ENCODE measurements at places on chromosomes 5 and 9.
A peak's percentile ranks its signal among the peaks of the same experiment; 100 is the strongest.

GRCh38 chr5:136011414-136012001 lies 17.3 kb upstream of the TGFBI start:
- no peak for DNase-seq

DNA sequence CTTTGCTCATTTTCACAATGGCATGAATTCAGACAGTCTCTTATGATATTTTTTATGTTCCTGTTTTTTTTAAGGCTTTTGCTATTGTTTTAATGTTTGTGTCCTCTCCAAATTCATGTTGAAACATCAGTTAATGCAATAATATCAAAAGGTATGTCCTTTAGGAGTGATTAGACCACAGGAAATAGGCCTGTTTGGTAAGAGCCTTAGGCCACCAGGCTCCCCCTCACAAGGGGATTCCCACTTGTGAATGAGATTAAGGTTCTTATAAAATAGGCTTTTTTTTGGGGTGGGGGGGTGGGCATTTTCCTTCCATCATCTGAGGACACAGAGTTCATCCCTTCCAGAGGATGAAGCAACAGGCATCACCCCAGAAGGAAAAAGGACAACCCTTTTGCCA lies 2074.2 kb upstream of the C9orf72 start:
- DNase-seq: no peak

DNA sequence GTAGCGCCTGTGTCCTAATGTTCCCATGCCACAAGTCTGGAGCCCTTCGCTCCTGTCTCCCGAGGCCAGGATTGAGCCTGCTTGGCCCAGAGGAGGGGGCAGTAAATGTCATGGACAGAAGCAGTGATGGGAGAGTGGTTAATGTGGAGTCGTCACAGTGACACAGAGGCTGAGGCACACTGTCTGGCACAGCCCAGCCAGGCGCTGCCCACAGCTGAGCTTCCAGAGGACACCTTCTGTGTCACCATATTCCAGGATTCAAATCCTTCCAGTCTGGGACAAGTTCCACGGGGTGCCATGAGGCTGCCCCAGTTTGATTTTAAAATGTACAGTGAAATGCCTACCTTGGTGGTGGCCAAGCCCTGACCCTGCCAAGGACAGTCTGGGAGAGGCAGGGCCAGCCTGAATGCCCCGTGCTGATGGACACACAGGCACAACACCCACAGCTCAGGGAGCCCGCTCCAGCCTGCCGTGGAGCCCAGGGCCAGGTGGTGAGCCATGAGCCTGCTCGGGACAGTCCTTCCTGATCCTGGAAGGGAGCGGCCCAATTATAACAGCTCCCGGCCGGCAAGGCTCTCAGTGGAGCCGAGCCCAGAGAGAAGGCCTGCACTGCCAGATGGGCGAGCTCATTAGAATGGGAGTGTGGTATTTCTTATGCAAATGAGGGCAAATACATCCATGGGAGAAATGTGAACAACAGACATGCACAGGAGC lies 99.1 kb upstream of the RUFY1 start:
- DNase-seq: no peak

DNA sequence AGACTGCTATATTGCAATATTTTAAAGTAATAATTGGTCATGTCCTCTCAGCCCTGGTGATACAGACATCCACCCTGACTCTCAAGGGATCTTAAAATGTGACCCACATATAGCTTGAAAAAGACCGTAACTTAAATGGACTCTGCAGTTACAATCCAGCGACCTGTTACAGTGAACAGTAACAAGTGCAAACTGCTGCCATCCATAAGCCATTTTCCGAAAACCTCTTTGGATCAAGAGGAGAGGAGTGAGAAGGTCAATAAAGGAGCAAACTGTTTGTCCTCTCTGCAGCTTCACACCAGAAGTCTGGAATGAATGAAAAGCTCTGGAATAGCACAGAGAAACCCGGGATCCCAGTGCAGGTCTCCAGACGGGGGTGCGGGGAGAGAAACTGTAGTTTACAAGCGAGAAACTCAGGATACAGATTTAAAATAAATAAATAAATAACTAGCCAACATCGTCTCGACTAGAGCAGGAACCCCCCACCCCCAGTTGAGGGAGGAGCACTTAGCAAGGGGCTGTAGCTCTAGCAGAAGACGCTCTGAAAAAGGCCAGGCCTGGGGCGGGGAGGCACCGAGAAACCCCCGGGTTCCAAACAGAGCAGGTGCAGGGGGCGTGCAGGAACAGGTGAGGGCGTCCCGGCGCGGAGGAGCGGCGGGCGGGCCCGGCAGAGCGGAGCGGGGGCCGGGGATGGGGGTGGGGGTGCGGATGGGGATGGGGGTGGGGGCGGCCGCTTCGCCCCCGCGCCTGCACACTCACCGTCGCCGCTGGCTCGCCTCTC lies 572 bp downstream of the ZDHHC21 start:
- no peak for DNase-seq

- DNase-seq: peak; percentile 5
Measured at GRCh38 chr9:138080979-138081378, 203.4 kb downstream of the CACNA1B start.

Data from activated T-cell treated with anti-CD3 and anti-CD28 coated beads, Interleukin-2, amount 50 U/mL, for 48 hours (primary cell).